T-helper 17 cell (primary cell): ENCODE measurements at places on chromosomes 3 and 15.

DNA sequence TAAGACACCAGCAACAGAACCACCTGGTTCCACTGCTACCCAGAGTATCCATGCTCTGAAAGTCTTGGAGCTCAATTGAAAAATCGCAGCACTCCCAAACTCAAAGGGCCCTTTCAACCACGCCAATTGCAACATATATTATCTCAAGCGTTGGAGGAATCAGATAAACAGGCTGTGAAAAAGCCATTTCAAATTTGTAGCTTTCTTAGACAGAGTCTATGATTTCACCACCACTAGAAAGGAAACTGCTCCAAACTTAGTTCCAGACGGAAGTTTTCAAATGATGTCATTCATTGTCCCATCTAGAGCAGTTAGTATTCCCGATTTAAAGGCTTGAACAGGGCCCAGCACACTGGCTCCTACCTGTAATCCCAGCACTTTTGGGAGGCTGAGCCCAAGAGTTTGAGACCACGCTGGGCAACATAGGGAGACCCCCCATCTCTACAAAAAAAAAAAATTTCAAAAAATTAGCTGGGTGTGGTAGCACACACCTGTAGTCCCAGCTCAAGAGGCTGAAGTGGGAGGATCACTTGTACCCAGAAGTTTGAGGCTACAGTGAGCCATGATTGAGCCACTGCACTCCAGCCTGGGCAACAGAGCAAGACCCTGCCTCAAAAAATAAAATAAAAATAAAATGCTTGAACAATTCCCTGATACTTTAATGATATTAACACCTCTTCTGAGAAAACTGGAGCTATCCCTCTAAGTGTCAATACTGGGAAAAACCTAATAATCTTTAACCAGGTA lies 16.8 kb downstream of the TNIK start:
- no peak for DNase-seq

DNA sequence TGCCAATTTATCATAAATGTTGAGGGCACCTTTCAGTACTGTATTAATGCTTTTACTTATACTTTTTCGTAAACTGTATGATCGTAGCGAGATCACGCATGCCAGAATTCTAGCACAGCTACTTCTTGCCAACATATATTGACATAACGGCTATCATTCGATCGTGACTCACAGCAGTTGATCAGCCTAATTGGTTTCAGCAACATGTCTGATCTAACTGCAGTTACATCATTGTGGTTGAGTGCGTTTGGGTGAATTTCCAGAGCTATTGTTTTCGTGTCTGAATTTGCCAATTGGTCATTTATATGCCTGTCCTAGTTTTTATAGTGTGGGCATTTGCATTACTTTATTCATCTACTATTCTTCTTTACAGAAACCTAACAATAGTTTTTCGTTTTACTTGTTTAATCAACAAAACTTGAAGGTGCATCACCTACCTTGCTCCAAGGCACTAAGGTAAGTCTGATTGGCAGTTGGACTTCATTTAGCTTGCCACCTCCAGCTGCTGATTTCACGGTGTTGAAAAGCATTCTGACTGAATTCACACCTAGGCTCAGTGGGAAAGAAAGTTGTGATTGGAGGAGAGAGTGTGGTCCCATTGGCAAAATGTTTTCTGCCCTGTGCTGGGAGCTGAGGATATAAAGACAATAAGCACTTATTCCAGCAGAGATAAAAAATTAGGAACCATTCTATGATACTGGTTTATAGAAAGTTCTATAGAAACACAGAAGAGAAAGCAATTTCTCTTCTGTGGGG lies 120.9 kb upstream of the RGMA start:
- no peak for DNase-seq

GRCh38 chr3:64880916-64881315 lies 193.1 kb upstream of the ADAMTS9 start:
- no peak for DNase-seq

DNA sequence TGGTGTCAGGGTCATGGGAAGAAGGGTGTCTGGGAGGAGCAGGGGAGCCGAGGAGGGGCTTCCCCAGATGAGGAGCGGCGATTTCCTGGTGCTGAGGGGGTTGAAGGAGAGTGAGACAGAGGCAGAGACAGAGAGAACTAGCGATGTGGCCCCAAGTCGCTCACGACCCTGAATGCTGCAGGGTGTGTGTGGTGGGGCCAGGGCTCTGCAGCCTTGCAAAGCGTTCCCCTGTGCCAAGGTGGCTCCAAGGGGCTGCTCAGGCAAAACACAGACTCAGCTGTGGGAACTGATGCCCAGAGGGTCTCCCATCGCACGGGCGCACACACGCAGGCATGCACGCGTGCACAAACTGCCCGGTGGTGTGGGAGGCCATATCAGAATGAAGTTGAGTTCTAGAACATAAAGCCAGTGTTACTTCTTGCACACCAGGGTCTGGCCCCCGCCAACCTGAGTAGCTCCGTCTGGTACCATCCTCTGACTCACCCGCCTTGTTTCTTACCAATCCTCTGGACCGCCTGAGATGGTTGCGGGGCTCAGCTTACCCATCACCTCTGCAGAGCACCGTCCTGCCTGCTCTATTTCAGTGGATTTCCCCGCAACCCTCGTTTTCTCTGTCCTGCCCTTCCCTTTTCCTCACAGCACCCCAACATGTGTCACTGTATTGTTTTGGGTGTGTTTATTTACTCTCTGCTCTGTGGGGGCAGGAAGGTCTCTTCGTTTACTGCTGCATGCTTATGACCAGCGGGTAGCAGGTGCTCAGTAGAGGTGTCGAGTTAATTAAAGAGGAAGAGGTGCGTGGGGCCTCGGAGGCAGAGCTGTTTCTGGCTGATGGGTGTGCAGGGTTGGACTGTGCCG lies 4.5 kb downstream of the MELTF start:
- no peak for DNase-seq

GRCh38 chr3:156792114-156792513 lies 34.0 kb upstream of the LEKR1 start:
- no peak for DNase-seq

- DNase-seq = no peak
Observed at GRCh38 chr15:66891776-66892175, 173.6 kb upstream of the SMAD3 start.

GRCh38 chr15:94547711-94548110 lies 316.4 kb downstream of the MCTP2 start:
- no peak for DNase-seq

- no peak for DNase-seq
Observed at GRCh38 chr3:37862219-37862902, 681 bp downstream of the CTDSPL start.

DNA sequence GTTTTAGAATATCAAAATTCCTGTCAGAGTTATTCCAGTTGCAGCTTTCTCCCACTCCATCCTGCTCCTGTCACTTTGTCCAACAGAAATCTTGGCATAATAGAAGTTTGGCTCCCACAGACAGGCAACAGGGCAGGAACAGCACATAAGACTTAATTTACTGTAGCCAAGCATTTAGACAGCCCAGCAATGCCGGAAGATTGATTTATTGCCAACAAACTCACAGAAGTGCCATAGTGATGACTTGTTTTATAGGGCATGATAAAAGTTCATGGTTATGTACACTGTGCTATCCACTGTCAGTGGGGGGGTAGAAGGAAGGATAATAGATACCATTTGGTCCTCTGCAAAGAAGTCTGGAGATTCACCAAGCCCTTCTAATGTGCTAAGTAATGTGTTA lies 98.3 kb upstream of the CBLB start:
- DNase-seq = no peak

- DNase-seq = no peak
Observed at GRCh38 chr3:71089271-71089847, 494.2 kb downstream of the FOXP1 start.

GRCh38 chr15:65414841-65415621 lies 7.7 kb downstream of the IGDCC4 start:
- no peak for DNase-seq

DNA sequence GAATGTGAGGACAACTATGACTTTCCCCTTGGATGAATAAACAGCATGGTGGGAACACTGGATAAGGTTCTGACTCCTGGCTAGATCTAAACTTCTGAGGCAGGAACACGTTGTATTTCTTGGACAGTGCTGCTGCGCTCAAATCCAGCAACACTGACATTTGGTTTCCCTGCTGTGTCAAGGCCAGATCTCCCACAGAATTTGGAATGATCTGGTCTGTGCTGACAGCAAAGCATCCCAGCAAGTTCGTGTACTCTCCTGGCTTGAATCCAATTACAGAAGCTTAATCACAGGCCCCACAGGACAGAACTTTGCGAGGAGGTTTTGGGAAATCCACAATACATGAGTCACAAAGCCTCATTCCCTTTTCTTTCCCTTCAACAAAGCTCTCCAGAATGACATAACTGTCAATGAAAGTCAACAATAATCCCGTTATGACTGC lies 92.5 kb downstream of the ADAMTS9 start:
- DNase-seq = no peak

DNA sequence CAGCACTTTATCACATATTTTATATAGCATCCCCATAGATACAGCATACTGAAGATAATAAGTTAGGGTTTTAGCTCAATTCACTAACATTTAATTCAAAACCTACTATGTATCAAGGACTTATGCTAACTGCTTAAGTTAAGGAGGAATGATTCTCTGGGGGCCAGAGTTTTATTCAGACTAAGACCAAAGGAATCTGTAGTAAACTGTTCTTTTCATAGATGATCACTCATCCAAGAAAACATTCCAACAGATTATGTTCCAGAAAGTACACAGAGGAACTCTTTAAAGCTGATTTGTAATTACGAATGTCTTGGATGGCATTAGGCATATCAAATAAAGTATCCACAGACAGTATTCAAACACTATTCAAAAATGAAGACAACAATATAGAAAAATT lies 226.4 kb downstream of the SCAPER start:
- DNase-seq = no peak

- DNase-seq = no peak
Observed at GRCh38 chr3:57158325-57158724, 6.8 kb downstream of the IL17RD start.

DNA sequence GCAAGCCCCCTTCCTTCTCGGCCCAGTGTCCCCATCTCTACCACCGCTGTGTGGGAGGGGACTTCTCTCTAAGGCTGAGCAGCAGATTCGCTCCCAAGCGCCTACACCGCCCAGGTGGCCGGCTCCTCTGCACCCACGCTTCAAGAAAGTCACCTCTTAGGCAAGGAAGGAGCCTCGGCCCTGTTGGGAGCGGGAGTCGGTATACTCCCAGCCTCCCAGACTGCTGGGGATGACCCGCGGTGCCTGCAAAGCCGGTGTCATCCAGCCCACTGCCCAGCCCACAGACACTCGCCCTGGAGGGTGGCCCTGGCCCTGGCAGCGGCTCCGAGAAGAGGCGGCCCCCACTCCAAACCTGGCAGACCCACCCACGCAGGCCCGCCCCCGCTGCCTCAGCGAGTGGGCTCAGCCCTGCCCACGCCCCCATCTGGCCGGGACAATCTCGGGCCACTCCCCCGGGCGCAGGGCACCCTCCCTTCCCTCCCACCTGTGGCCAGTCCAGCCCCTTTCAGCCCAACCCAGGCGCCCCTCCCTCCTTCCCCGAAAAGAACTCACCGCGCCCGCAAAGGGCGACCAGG lies 396 bp downstream of the CHRNB4 start:
- no peak for DNase-seq

GRCh38 chr15:74608786-74609185 lies 6.8 kb upstream of the CLK3 start:
- no peak for DNase-seq

GRCh38 chr3:138842483-138843188 lies 7.9 kb upstream of the PIK3CB start:
- no peak for DNase-seq

- DNase-seq = no peak
Observed at GRCh38 chr3:122890077-122890719, 95.3 kb downstream of the SLC49A4 start.

DNA sequence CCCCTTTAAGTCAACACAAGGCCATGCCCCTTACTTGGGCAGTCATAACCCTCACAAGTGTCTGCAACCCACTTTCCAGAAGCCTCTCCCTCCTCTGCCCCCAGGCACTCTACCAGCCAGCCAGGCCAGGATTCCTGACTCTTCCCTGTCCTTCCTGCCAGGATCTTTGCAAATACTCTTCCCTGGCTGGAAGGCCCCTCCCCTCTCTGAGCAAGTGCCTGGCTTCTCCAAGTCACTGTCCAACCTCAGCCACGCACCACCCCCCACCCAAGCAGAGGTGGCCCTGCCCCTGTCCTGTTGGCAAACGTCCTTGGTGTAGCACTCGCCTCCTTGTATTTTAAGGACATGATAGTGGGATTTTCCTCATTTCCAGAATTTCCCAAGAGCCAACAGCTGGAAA lies 54.7 kb upstream of the USP3 start:
- DNase-seq = no peak

DNA sequence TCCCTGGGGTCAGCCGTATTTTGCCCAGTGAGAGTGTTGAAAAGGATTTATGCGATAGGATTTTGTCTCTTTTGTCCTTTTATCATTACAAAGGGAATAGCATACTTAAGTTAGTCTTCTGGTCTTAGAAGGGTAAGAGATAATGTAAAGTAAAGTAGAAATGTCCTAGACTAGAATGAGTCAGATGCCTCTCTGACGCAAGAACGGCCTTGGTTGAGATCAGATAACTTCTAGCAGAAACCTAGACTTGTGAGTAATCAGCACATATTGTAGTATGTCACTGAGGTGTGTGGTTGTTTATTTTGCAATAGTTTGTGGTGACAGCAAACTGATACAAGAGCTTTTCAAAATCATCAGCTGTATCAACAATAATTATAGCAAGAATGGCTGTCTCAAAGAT lies 866.1 kb downstream of the NSUN3 start:
- no peak for DNase-seq

DNA sequence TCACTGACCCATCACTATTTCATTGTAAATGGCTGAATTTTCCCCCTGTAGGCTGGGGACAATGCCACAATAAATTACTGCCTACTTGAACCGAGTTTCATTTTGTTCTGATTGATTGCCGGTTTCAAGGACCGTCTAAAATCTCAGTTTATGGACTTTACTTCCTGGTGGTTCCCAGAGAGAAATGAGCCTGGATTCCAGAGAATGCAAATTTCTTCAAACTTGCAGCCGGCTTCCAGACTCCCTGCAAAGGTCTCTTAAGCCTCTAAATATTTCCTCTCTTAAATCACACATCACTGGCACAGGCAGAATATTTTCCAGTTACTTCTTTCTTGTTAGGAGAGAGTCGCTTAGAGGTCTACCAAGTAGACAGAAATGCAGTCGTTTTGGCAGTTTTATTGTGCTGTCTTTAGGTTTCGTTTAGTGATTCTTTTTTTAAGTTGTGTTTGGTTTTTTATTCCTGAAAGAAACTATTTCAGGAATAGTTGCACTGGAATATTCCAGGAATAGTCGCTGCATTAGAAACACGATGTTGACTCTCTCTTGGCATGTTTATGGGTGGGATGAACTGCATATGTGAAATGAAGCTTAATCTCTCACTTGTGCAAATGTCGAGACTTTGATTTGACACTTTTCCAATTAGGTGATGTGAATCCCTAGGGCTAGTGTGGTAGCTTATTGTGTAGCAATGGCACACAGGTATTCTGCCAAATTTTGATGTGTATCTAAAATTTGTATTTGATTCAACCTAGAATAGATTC lies 284.1 kb upstream of the NR2E3 start:
- no peak for DNase-seq
